ENCODE measurements at places on chromosomes 3 and 15.
A peak's percentile ranks its signal among the peaks of the same experiment; 100 is the strongest.

- no peak for DNase-seq
Measured at GRCh38 chr3:46711760-46712159, 5.9 kb downstream of the PRSS50 start.

- peak; percentile 71 for DNase-seq
Measured at GRCh38 chr15:55627730-55628368, 39.7 kb upstream of the PYGO1 start.

DNA sequence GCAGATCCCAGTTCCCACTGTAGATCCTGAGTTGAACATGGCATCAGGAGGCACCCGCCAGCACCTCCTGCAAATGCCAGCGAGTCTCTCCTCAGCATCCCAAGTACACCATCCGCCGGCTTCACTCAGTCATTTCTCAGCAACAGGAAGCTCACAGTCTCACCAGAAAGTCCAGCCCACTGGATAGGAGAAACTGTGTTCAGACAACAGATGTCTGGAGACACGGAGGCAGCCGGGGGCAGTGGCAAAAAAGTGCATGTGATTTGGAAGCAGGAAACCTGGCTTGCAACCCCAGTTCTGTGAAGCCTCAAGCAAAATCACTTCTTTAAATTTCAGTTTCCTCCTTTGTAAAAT is 68.7 kb downstream of the SRGAP3 start:
- no peak for DNase-seq

DNA sequence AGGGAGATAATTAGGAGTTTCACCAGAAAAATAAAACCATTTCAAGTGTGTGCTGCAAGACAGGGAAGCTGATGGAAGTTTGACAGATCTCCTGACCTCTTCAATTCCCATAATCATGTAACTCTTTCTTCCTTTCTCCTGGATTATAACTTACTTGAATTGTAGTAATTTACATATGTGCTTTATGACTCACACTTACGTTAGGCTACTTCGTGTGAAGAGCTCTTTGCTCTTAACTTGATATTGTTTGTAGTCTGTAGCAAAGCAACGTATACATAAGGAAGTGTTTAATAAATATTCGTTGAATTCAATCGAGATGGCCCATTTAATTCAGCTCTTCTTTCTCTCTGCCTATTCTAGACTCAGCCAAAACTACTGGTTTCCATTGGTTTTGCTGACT is 23.5 kb downstream of the ROBO2 start:
- DNase-seq = no peak

DNA sequence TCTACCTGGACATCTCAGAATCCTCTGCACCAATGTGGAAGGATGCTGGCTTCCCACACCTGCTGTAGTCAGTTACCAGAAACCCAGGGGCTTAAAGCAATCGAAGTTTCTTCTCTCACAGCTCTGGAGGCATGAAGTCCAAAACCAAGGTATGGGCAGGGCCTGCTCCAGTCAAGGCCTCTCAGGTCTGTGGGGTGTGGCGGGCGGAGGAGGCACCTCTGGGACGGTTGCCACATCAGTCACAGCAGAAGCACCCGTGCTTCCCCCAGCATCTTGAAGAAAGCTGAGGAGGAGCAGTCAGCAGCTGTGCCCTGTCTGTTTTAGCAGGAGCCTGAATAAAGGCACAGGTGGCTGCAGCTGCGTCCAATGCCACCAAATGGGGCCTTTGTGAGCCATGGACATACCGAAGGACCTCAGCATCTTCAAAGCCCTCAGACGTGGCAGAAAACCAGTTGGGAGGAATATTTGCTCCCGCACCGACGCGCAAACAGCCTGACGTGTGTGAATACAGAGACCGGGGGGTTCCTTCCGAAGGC is 68.9 kb downstream of the TFRC start:
- no peak for DNase-seq

DNA sequence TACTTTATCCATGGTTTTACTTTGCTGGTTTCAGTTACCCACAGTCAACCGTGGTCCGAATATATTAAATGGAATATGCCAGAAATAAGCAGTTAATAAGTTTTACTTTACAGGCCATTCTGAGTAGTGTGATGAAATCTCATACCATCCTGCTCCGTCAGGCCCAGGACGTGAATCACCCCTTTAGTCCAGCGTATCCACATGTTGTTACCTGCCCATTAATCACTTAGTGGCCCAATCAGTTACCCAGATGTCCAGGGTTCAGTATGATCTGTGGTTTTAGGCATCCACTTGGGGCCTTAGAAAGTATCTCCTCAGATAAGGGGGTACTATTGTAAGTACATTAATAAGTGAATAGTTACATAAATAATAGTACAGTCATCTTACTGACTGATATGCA is 88.0 kb downstream of the TTBK2 start:
- DNase-seq = peak; percentile 49

- peak; percentile 9 for DNase-seq
Measured at GRCh38 chr3:127124120-127124519, 68.8 kb upstream of the PRR23E start.

GRCh38 chr3:97942801-97943546 is 29.3 kb downstream of the RIOX2 start:
- no peak for DNase-seq

DNA sequence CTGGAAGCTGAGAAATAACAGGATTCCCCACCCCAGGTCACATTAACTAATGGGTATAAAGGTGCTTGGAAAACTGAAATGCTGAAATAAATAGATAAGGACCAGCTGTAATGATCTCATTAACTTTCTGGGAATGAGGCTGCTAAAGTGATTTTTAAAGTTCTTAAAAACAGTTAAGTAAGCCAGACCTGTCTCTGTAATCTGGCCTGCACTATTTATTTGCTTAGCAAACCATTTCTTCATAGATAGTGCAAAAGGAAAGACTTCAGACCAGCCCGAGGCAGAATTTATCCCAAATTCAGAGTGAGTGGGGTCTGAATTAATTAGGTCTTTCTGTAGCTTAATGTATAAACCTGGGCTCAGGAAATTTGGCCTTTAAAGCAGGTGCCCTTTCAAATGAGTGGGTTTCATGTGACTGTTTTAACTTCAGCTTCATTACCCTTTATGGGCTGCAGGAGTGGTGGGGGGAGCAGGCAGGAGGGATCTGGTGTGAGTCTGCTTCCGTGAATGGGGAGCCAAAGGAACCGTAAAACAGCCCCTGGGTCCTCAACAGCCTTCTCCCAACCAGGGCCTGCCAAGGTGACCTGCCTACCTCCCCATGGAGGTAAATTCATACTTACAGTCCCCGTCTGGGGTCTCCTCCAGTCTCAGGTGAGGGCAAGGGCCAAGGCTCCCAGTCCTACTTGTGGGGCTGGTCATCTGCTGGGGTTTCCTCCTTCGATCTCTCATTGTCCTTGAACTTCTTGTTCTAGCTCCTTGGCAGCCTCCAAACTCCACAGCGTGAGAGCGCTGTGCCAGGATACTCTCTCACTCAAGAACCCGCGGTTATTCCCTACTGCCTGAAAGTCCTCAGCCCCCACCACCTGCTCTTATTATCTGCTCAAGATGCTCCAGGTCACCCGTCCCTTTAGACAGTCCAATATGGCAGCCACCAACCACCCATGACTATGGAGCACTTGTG is 31.2 kb downstream of the MAGEF1 start:
- no peak for DNase-seq
